LHCN-M2 (cell line): ENCODE measurements at places on chromosomes 16 and 17. TPM values are rescaled to one million over a fixed set of nuclear protein-coding genes. Genes with fewer than 3 reads are reported as not detected.

Gene APOH
- not detected in 2 replicates for total RNA-seq

Gene MAPK8IP3
- 45.9 and 55.4 TPM in 2 replicates for total RNA-seq

Gene KRTAP9-9
- not detected in 2 replicates for total RNA-seq

DNA sequence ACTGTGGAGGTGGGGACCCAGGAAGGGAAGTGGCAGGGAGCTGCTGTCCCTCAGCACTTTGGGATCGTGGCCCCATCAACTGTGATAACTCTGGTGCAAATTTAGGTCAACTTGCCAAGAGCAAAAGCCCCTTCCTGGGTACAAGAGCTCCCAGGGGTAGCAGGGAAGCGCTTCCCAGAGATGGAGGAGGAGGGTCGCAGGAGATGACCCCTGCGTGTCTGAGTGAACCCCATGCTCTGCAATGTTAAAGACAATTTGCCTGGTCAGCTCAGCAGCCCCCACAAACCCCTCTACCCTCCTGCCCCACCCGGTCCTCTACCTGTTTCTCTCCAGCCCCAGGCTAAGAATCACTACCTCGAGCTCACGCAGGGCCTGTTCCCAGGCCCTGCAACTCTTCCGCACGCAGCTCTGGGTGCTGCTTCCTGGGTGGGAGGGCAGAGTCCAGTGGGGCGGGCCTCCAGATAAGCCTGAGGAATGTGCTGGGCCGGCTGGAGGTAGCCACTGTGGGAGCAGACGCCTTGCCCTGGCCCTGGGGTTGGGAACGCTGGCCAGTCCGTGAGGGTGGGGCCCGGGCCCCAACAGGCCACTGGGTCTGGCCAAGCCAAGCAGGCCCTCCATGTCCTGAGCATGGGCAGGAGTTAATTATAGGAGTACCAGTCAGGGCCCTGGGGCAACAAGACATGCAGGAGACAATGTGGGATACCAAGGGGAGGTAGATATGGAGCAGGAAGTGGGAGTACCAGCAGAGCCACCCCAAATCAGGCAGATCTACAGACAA, 6.1 kb downstream of the DOK4 start:
- DNase-seq = peak; percentile 45
